Hindlimb muscle (tissue), 1 donor: ENCODE measurements at places on chromosomes 13 and 19.

GRCh38 chr13:27541386-27541785 is 78.9 kb downstream of the LNX2 start:
- no peak for DNase-seq

DNA sequence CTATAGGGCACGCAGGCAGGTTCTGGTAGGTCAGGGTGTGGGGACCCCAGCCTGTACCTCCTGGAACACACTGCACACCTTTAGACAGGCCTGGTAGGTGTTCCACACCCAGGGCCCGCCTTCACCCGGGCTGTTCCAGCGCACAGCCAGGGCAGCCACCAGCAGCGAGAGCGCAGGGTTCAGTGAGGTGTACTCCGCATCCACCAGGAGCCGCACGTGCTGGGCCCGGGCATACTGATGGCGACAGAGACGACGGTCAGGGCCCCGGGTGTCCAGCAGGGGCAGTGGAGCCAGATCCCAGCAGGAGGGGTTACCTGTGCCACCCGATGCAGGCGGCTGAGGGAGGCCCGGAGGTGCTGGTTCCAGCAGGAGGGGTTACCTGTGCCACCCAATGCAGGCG is 6.0 kb downstream of the PRODH2 start:
- DNase-seq = no peak

DNA sequence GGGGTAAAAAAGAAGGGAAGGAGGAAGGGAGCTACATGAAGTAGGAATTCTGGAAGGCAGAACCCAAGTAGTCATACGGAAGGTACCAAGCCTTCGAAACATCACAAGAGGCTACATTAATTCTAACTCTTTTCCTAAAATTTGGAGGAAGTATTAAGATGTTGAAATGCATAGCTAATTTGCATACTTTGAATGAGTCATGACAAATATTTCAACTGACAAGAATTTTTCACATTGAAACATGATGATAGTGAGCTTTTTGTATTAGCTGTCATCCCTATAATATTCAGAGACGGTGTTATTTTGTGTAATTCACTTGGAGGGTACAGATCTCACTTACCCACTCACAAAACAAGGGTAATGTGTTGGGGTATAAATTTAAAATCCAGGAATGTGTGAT is 9.1 kb upstream of the ACOD1 start:
- no peak for DNase-seq

DNA sequence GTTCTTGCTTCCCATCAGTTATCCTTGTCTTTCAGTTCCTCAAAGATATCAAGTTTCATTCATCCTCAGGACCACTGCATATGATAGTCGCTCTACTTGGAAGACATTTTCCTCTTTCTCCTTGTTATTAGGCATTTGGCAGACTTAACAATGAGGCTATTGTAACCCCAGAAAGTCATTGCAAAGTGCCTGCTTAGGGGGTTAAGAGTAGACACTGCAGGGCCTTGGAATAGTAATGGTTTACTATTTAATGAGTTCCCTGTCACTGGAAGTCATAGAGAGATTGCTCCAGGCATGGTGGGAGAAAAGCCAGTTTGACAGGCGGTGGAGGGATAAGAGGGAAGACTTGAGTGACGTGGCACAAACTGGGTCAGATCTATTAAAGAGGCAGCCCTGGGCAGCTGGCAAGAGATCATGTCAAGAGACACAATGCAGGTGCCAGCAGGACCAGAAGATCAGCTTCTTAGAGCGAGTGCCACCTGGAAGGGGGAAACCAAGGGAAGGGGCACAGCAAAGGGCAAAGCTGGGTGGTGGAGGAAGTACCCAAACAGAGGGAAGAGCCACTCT is 16.8 kb upstream of the CPB2 start:
- DNase-seq = no peak

DNA sequence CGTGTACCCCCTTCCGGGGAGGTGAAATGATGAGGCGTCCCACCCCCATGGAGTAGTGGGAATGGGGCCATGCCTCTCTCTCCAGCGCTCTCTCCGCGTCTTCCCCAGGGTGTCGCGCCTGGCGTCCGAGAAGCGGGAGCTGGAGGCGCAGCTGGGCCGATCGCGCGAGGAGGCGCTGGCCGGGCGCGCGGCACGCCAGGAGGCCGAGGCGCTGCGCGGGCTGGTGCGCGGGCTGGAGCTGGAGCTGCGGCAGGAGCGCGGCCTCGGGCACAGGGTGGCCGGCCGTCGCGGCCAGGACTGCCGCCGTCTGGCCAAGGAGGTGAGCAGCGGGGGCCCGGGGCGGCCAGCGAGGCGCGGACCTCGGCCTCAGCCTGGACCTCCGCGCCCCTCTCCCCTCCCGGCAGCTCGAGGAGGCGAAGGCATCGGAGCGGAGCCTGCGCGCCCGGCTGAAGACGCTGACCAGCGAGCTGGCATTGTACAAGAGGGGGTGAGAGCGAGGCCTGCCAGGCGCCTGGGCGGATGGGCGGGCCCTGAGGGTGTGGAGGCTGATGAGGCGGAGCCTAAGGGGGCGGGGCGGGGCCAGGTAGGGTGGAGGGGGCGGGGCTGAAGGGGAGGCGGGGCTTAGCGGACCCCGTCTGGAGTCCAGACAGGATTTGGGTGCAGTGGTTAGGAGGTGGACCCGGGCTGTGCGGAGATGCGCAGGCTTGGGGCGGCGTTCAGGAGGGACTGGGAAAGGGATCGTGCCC is 7.7 kb downstream of the PGLYRP1 start:
- no peak for DNase-seq

GRCh38 chr19:11479898-11480714 is 740 bp downstream of the ELAVL3 start:
- no peak for DNase-seq

DNA sequence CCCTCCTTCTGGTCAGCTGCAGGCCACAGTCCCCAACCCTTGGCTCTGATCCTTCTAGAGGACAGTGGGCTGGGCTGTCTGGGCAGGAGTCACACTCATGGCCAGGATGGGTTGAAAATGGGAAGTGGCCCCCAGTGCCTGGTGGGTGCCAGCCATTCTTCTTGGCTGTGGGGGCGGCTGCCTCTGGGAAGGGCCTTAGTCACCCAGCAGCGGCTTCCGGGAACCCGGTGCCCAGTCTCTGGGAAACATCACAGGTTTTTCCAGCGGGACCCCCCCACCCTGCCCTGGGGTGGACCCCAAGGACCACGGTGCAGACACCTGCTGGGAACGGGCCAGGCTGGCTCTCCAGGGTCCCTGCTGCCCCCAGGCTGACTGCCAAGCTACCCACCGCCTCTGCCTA is 27.3 kb upstream of the SLC7A10 start:
- no peak for DNase-seq

GRCh38 chr13:25887962-25888655 is 163.7 kb downstream of the SHISA2 start:
- no peak for DNase-seq

DNA sequence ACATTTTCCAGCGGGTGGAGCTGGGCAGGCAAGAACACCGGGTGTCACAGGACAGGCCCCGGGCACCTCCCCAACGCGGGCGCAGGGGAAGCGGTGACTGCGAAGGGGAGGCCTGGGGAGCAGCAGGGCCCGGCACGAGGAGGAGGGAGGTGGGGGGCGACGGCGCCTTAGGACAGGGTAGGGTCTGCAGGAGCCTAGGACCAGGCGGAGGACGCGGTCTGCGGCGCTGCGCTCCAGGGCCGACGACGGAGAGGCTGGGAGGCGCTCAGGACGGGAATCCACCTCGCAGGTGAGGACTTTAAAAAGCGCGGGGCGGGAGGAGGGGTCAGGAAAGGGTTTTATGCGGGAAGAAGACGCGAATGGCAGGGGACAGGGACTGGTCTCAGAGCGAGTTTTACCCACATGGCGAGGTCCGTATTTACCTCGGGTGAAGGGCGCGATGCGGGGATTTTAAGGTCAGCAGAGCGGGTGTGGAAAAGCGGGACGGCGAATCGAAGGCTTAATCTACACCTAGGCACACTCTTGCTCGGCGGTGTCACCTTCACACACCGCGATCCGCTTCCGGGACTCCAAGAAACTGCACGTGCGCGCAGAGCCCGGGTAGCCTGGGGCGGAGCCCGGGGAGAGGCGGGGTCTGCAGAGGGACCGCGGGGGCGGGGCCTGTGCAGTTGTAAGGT is 13.5 kb downstream of the ERVV-2 start:
- DNase-seq = no peak

GRCh38 chr19:16721051-16721450 is 1.4 kb downstream of the NWD1 start:
- no peak for DNase-seq

DNA sequence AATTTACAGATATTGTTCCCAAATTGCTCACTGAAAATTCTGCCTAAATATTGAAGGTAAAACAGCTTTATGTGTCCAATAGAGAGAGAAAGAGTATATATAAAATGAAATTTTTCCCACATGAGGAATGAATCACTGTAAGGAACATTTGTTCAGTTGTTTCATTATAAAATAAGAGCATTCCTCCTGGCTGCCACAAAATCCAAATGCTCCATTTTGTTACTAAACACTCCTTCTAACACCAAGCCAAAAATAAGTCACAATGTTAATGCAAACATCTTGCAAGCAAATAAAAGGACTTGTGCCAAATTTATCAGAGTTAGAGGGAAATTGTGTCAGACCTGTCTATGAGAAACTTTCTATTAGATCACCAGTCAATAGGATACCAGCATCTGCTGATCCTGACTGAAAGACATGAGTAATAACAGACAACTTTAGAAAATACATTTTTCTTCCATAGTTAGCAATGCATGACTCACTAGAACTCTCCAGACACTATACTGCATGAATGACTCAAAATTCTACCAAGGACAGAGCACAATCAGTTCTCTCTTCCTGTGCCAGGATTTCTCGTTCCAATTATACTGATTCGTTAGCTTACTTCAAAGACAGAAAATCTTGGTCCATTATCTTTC is 83.5 kb upstream of the FNDC3A start:
- DNase-seq = no peak

DNA sequence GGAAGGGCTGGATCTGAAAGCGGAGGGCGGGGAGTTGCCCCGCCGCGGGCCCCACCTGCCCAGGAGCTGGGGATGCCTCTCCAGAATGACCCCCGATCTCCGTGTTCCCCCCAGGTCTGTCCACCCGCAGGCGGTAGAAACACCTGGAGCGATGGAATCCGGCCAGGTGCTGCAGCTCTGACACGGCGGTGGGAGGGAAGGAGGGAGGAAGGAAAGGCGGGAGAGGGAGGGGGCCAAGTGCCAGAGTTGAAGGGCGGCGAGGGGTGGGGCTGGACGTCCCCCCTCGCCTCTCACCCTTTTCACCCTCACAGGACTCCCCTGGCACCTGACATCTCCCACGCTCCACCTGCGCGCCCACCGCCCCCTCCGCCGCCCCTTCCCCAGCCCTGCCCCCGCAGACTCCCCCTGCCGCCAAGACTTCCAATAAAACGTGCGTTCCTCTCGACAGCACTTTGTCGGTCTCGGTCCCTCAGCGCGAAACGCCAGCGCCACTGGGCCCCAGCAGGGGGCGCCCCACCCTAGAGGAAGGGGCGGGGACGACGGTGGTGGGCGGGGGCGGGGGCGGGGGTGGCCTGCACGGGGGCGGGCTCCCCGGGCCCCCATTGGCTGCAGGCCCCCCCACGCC is 337 bp upstream of the FXYD7 start:
- DNase-seq = no peak

GRCh38 chr19:44552324-44552723 is 22.8 kb upstream of the CEACAM20 start:
- DNase-seq = no peak

DNA sequence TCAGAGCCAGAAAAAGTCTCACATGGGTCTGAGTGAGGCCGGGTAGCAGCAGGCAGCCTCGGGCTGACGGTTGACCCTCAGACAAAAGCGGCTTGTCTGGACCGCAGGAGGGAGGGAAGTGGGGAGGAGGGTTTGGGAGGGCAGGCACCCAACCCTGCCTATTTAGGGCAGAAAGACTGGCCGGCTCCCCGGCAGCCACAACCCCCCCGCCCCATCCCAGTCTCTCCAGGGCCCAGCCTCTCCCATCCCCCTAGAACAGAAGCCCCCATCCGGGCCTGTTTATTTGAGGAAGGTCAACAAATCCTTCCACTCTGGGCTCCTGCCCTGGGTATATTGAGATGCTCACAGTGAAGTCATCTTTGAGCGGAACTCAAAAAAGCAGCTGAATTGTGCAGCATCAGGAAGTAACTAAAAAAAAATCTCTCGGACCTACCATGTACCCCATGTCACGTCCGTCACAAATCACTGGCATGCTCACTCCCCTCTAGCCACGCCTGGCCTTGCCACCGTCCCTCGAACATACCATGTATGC is 6.3 kb downstream of the DACT3 start:
- no peak for DNase-seq

DNA sequence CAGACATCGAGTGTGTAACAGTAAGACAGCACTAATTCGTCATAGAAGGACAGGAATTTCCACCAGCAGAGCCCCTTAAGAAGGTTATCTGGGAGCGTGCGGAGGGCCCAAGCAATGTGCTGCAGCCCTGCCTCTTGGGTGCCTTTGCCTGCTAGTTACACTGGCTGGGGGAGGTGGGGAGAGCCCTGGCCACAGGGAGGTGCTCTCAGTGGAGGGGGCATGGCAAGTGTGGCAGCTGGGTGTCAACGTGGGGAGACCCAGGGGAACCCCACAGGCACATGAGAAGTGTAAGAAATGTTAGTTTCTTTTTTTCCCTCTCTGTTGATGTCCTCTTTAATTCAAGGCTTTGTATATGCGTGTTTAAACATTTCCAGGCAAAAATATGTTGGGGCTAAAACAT is 50.9 kb upstream of the TMTC4 start:
- no peak for DNase-seq

DNA sequence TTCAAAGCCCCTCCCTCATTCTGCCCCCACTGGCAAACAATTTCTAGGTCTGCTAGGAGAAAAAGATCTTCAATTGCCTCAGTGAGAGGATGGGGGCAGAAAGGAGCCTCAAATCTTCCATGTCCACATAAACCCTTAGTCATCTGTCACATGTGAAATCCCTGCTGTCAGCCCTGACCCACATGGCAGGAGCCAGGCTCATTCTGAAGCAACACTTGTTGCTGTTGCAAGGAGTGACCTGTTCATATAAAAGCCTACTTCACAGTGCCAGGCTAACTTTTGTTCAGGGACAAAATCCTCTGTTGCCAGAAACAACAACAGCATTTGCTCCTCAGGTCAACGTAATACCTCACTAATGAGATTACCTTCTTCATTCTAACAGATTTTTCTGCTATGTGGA is 70.5 kb downstream of the IRS2 start:
- no peak for DNase-seq

GRCh38 chr13:113851480-113851803 is 12.4 kb downstream of the GAS6 start:
- no peak for DNase-seq

- no peak for DNase-seq
Observed at GRCh38 chr19:35195830-35196229, 32.7 kb downstream of the FAM187B start.

- no peak for DNase-seq
Observed at GRCh38 chr19:16089010-16089846, 12.9 kb downstream of the TPM4 start.

DNA sequence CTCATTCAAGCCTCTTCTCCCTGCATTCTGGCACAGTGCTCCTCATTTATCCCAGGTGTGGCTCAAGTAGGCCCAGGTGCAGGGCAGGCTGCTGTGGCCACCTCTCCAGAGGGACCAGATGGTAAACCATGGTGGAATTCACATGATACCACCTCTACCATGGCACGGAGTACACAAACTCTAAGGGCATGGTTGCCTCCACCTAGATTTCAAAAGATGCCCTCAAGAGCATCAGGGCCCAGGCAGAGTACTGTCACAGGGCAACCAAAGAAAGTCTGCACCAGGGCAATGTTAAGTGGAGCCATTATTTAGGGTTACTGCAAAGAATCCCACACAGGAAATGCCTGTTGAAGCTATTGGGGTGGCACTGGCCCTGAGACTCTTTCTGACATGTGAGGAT is 647.1 kb upstream of the MIR17HG start:
- no peak for DNase-seq
